ENCODE measurements at places on chromosomes 6 and 20.
A peak's percentile ranks its signal among the peaks of the same experiment; 100 is the strongest.

DNA sequence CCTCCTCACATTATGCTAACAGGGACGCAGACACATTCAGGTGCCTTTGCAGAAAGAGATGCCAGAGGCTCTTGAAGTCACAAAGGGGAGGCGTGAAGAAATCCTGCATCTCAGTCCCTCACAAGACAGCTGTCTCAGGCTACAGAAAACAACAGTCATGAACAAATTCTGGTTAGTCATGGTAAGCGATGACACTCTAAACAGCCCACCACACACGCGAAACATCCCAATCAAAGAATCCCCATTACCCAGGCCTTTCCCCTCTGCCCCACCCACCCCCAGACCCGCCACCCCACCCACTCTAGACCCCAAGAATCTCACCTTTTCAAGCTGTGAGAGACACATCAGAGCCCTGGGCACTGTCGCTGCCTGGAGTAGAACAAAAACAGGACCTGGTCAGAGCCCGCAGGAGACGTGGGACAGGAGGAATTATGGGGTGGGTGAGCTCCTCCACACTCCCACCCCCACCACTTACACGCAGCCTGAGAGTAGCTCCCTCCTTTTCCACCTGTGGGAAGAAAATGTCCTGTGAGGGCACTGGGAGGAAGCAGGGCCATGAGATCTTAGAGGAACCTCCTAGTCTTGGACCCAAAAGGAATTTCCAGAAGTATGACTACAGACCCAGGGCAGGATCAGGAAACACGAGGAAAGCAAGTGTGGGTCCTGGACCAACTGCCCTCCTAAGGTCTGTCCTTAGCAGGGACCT, 2.7 kb downstream of the HLA-B start:
- DNase-seq, result no peak

- no peak for DNase-seq
Measured at GRCh38 chr6:168152306-168152963, 73.4 kb upstream of the FRMD1 start.

GRCh38 chr6:149463781-149464180, 21.0 kb downstream of the ZC3H12D start:
- DNase-seq, result no peak

GRCh38 chr6:159914565-159914923, 23.8 kb downstream of the MAS1 start:
- DNase-seq, result no peak

DNA sequence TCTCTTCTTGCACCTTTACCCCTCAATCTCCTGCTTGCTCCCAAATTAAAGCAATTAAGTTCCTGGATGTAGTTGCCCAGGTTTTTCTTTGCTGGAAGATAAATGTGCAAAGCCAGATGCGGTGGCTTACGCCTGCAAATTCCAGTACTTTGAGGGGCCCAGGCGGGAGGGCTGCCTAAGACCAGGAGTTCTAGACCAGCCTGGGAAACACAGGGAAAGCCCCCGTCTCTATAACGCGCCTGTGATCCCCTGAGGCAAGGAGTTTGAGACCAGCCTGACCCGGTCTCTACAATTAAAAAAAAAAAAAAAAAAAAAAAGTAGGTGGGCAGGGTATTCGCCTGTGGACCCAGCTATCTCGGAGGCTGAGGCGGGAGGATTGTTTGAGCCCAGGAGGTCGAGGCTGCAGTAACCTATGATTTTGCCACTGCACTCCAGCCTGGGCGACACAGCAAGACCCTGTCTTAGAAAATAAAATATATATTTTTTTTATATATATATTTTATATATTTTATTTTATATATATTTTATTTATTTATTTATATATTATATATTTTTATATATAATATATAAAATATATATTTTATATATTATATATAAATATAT, 461 bp upstream of the DCDC2 start:
- DNase-seq, result no peak

- no peak for DNase-seq
Measured at GRCh38 chr20:50216543-50217206, 26.0 kb downstream of the CEBPB start.

DNA sequence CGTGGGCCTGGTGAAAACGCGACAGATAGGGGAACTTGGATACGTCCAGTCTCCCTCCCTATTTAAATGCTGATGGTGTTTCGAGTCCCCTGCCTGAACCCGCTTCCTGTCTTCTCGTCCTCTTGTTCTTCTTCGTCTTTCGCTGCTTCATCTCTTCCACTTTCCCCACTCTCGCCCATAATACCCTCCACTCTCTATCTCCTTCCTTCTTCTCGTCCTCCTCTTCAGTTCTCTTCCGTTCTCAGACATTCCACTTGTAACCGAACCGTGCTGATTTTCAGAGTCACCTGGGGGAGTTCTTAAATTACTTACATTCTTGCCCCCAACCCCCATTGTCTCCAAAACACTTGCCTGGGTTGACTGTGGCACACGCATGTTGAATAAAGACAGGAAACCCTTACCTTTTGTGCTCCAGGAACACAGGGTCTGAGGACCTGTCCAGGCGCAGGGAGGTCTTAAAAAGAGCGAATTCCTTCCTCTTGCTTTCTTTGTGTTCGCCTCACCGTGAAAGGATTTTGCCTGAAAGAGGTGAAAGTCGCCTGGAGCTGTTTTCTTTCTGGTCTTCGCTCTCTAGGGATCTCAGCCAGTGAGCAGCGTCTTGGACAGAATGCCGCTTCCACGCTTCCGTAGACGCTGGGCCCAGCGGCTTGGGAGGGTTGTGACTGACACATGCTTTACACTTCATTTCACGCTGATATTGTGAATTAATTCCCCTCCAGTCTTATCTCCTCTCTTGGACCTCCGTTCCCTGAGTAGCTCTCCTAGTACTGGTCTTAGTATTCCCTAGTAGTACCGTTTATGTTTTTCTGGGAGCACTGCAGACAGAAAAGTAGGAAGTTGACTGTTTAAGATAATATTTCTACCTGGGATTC, 184.0 kb downstream of the GPX5 start:
- no peak for DNase-seq

DNA sequence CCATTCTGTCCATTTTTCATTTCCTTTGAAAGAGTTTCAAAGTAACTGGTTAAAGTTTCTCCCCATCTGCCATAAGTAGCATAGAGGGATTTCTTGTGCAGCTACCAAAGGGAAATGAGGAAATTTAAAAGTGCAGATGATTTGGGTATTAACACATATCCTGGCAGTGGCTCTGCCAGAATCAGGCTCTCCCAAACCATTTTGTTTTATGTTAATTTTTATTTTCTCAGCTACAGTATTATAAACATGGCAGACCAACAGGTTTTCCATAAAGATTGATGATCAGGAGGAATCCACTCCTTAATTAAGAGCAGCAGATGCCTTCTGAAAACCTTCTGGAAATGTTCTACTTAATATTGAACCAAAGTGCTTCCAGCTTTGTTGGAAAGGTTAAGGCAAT, 13.9 kb downstream of the PLCB4 start:
- no peak for DNase-seq

- no peak for DNase-seq
Measured at GRCh38 chr6:7515363-7515762, 26.1 kb upstream of the DSP start.

GRCh38 chr6:44653761-44654218, 266.3 kb downstream of the CDC5L start:
- no peak for DNase-seq

GRCh38 chr20:56458206-56458821, 10.1 kb upstream of the RTF2 start:
- no peak for DNase-seq

DNA sequence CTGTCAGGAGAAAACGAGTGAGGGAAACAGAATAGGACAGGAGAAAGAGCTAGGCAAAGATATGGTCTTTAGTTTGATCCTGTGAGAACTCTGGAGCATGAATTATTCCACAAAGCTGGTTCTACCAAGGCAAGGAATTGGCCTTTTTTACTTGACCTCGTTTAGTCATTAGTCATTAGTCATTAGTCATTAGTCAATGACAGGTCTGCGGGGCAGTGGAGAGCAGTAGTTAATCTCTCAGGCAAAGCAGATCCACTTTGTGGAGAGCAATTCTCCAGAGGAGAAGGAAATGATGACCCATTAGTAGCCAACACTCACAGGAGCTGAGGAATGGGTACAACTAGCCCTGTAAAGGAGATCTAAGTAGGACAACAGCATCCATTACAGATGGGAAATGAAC, 22.0 kb upstream of the ABCC10 start:
- DNase-seq, result peak; percentile 56

DNA sequence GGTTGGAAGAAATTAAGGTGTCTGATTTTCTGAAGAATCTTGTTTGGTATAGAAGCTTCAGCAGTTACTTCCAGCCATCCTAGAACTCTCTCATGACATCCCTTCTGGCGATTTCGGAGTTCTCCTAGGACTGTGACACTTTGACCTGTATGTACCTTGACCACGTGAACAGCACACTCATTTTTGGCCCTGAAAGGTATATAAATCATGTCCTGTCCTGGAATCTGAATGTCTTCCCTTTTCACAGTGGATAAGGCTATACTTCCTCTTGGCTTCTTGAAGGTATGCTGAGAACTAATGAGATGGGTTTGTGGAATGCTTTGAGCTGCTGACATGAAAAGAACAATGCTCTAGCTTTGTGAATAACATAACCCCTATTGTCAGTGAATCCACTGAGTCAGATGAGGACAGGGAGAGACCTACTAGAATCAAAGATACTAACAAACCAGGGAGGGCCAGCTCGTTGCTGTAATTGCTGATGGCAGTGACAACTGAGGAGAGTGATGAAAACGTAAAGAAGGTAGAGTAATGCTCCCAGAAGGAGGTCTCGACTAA, 6.0 kb upstream of the ZDHHC14 start:
- DNase-seq, result no peak

DNA sequence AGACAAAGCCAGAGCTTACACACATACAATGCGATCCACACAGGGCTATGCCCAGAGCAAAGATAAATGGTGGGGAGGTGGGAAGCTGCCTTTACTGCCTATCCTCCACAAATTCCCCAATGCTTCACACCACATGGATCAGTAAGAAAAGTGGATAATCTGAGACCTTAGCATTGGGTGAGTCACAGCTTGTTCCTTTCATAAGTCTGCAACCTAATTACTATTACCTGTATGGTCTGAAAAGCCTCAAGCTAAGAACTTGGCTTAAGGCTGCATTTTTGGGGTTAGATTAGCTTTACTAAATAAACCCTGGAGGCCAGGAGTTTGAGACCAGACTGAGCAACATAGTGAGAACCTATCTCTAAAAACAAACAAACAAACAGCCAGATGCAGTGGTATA, 66.0 kb upstream of the BTBD3 start:
- no peak for DNase-seq

GRCh38 chr20:62828051-62828450, 11.2 kb downstream of the COL9A3 start:
- DNase-seq, result no peak
